Stimulated activated CD4-positive, alpha-beta T cell treated with anti-CD3 and anti-CD28 coated beads, Interleukin-4, amount 100 ng/mL, for 1 hour (primary cell): ENCODE measurements at places on chromosomes 2 and 18.

DNA sequence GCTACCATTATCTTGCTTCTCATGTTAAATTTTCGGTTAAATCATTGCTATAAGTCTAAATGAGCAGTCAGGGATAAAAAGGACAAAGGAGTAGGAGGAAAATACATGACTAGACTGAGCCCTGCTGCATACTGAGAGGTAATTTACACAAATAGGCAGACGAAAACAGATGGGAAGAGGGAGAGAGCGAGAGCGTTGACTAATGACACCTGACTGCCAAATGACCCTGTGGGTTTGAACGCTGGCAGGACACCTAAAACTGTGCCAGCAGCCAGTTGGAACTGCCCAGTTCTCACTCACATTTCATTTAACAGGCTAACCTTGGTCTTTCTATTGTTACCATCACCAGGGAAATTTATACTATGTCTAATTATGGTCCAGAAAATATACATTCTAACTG lies 978.2 kb downstream of the CPS1 start:
- no peak for DNase-seq

GRCh38 chr2:111900859-111901258 lies 2.5 kb downstream of the MERTK start:
- DNase-seq, result no peak

DNA sequence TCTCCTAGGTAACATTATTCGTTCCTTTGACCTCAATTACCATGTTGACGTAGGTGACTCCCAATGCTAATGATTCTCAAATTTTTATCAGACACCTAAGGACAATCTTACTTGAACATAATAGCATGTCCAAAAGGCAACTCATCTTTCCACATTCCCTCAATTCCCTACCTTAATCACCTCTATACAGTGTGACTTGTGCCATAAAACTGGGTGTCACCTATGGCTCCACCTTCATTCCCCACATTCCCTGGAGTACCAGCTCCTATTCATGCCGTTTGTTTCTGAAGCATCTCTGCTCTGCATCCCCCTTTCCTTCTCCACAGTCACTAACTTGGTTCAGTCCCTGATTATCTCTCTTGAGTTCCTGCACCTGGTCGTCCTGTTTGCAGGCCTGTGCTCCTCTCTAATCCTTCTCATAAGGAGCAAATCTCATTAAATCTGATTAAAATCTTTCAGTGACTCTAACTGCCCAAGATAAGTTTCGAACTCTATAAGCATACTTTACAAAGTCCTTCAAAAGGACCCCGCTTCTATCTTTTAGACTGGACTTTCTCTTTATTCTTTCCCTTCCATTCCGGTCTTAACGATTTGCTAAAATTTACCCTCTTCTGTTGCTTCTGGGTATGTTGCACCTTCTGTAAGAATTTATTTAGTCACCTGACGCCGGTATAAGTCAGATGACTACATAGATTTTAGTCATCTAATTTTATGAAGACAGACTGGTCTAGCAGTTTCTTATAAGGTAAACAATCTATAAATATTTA lies 128.7 kb downstream of the OSBPL1A start:
- no peak for DNase-seq

DNA sequence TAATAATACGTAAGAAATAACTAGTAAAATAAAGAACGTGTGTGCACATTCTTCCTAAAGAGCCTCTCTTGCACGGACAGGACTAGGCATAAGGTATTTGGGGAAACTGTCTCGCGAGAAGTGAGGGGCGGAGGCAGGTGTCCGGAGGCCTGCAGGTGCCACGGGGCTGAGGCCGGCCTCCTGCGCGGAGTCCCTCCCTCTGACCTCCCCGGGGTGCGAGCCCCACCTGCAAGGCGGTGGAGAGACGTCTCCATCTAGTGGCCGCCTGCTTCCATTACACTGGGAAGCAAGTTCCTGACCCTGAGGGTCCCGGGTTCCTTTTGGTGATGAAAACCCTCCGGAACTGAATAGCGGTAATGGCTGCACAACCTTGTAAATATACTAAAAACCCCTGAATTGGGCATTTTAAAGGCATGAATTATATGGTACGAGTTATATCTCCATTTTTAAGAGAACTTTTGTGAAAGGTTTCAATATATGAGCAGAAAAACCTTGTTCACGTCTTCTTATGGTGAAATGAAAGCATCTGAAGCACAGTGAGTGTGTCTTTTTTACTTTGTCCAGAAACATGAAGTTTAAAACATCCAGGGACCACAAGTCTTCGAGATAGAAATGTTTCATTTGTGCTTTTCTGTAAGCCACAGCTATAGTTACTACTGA lies 35.5 kb upstream of the CTDP1 start:
- peak; percentile 66 for DNase-seq

DNA sequence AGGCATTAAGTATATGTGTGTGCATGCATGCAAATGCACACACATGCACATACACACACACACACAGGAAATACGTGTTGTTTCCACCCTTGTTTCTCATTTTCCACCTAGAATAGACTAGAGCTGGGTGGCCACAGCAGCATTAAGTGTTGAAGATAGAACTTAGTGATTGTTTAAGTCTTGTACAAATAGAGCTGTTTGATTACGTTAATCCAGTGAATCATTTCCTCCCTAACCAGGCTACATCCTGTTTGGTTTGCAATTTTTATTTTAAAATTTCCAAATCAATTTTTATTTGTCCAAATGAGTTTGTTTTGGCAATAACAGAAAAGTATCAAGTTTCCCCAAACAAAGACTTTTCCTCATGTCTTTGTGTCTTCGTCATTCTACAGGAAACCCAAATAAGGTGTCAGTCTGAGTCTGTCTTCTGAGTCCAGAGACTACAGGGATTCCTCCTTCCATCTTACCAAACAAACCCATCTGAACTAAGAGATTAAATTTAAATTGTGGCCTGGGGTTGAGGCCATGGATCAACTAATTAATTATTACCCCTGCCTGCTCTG lies 74.6 kb upstream of the GALNT5 start:
- DNase-seq, result no peak

- DNase-seq, result no peak
These were observed 32.5 kb upstream of the KCNE4 start for GRCh38 chr2:223019390-223019930.

GRCh38 chr2:217383620-217384019 lies 523.8 kb upstream of the TNP1 start:
- no peak for DNase-seq

DNA sequence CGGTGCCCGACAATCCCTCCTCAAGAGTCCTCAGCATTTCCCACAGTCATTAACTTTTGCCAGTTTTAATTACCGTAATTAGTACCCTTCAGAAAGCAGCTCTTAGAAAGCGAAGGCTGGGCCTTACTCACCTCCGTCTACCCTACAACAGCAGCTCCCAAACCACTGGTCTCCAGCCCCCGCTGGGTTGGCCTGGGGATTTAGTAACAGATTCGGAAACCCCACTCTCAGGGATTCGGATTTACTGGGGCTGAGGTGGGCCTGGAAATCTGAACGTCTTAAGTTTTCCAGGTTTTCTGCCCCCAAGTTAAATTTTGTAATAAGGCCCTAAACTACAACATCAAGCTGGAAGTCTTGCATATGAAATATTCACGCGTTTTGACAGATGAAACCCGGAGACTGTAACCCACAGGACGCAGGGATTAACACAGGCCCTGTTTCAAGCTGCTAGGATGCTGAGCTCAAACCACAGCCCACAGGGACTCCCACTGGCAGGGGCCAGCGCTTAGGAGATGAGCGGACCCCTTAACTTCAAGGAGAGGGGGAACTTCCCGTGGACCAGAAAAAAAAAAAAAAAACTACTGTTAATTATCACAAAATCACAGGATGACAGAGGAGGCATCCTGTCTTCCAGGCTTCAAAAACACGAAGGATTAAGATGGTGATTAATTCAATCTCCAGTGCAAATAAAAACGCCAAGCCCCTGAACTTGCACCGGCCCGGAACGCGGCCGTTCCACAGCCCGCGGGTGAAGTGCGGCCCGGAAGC lies 985 bp downstream of the ILKAP start:
- no peak for DNase-seq

DNA sequence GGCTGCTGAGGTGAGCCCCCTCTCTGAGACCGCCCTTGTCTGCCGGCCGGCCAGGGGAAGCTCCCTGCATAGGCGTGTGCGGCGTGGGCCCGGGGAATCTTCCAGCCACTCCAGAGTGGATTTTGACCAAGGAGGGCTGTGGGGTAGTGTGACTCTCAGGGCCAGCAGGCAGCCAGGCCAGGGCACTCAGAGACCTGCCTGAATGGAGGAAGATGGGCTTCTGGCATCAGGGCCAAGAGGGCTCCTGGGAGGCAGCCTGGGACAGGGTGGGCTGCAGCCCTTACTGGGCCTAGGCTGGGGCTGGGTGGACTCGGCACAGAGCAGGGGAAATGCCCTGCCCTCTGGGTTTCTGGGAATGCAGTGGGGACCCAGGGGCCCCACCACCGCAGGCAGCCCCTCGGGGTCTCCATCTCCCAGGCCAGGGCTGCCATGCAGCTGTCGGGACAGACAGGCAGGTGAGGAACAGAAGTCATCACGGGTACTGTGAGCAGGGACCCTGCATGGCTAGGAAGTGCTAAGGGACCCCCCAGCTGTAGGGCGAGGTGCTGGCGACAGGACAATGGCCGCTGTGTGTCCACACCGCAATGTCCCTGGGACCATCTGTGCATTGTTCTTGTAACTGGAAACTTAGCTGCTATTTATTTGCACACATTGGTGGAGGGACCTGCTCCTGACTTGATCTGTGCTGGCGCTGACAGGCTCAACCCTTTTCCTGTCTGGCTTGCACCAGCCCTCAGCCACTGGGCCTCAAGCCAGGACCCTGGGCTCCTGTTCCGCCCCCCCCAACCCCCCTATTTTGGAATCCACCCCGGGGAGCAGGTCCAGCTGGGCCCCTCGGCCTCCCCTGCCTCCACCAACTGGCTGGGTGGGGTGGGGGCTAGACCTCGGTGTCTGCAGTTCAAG lies 4.1 kb downstream of the PDCD1 start:
- no peak for DNase-seq

DNA sequence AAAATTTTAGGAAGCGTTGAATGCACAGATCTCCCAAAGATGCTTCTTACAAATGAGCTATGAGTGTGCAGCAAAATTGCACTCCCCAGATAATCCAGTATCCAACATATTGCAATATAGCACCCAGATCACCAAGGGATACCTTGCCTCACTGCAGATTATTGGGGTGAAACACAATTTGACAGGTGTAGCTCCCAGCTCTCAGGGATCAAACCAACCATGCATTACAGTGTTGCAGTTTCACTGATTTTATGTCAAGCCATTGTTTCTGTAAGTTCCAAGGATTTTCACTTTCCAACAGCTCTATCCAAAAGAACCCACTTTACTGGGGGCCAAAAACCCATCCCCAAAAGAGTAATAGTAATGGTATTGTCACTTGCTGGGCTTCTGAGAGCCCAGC lies 10.8 kb upstream of the PRLH start:
- DNase-seq, result no peak

DNA sequence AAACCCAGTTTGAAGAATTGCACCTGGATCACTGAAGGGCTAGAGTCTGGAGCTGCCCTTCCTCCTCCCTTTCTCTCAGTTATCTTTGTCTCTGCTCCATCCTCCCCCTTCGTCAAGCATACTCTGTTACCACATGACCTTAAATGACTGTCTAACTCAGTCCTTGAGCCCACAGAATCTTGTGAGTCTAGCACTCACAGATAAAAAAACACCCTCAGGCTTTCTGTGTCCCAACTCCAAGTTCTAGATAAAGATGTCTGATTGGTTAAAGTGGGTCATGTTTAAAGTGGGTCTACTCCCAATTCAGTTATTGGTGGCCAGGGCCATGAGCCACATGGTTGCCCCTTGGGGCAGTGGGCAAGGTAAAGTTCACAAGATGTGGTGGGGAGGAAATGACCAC lies 53.5 kb upstream of the CYP1B1 start:
- no peak for DNase-seq

DNA sequence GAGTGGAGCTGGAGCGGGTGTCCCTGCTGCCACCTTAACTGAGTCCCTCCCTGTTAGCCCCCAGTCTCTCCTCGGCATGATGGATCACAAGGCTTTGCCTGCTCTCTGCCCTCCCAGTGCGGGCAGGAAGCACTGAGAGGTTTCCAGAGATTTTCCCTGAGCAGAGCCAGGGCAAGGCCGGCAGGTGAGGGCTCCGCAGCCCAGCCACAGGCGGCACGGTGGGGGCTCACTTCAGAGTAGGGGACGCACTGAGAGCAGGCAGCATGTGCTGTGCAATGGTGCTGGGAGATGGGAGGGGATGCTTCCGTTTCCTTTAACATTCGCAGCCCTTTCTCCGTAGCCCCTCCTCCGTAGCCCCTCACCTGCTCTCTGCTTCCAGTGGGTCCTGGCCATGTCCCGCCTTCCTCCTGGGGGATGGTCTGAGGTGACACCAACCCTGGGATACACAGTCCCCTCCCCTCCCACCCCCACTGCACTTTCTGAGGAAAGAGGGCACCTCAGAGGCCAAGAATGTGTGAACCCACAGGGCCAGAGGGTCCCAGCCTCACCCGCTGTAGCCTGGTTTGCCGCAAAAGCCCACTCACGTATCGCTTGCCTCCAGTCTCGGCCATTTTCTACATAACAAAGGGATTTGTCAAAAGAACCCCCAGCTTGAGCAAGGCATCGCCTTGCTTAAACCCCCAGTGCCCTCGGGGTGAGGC lies 10.7 kb downstream of the KCNF1 start:
- no peak for DNase-seq

- DNase-seq, result no peak
These were observed 118.8 kb downstream of the MGAT5 start for GRCh38 chr2:134372611-134373131.

DNA sequence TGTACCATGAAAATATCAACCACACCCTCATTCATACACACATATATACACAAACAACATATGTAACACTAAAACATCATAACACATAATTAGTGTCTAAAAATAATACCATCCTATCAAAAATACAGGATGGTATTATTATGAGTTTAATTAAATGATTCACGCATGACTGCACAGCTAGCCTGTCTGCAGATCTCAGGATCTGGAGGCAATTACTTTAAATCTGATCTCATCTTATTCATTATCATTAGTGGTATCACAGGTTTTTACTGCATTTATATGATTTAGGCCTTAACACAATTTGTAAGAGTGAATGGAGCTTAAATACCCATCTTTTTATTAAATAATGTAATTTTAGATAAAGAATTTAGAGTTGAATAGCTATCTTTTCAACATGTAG lies 443.4 kb upstream of the LINC00305 start:
- no peak for DNase-seq

DNA sequence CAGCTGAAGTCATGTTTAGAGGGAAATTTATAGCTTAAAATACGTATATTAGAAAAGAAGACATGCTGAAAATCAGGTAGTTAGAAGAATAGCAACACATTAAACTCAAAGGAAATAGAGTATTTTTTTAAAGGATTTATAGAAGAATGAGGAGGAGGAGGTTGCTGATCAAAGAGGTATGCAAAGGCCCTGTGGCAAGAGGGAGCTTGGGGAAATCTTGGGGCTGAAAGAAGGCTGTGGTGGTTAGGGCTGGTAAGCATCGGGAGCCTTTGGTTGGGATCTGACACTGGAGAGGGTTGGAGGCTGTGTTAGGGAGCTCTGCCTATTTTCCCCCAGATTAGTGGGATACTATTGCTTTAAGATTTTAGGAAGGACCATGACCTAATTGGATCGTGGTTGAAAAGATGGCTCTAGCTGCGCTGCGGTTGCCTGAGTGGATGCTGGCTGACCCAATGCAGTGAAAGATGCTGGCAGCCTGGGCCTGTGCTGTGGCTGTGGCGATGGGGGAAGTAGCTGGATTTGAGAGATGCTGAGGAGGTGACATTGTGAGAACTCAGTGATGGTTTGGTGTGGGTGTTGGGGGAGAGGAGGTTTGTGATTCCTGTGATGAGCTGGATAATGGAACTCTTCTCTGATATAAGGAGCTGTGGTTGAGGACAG lies 11.7 kb downstream of the DGKD start:
- DNase-seq, result no peak
